ENCODE measurements at places on chromosomes 1 and 21.

GRCh38 chr1:203182387-203182953, 4.0 kb downstream of the CHI3L1 start:
- DNase-seq, result no peak

DNA sequence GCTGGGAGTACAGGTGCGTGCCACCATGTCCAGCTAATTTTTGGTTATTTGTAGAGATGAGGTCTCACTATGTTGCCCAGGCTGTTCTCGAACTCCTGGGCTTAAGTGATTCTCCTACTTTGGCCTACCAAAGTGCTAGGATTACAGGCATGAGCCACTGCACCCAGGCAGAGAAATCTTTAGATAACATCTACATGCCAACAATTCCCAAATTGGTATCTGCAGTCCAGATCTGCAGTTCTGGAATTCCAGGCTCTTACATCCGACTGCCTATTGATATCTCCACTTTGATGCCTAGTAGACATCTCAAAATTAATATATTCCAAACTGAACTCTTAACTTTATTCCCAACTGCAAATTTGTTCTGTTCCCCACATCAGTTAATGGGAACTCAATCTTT, 23.3 kb downstream of the INAVA start:
- no peak for DNase-seq

- no peak for DNase-seq
Measured at GRCh38 chr1:116768416-116769103, 14.3 kb downstream of the CD2 start.

GRCh38 chr1:167802235-167802634, 80.5 kb downstream of the MPZL1 start:
- DNase-seq, result no peak

Measured in nucleus accumbens (tissue), 56 donors.